Stimulated activated CD4-positive, alpha-beta T cell treated with anti-CD3 and anti-CD28 coated beads, Interleukin-12 subunit alpha, Interleukin-12 subunit beta, amount 100 ng/mL, for 24 hours (primary cell): ENCODE measurements at places on chromosomes 12 and 14.

- no peak for DNase-seq
Measured at GRCh38 chr12:60666895-60667294, 1071.1 kb downstream of the SLC16A7 start.

DNA sequence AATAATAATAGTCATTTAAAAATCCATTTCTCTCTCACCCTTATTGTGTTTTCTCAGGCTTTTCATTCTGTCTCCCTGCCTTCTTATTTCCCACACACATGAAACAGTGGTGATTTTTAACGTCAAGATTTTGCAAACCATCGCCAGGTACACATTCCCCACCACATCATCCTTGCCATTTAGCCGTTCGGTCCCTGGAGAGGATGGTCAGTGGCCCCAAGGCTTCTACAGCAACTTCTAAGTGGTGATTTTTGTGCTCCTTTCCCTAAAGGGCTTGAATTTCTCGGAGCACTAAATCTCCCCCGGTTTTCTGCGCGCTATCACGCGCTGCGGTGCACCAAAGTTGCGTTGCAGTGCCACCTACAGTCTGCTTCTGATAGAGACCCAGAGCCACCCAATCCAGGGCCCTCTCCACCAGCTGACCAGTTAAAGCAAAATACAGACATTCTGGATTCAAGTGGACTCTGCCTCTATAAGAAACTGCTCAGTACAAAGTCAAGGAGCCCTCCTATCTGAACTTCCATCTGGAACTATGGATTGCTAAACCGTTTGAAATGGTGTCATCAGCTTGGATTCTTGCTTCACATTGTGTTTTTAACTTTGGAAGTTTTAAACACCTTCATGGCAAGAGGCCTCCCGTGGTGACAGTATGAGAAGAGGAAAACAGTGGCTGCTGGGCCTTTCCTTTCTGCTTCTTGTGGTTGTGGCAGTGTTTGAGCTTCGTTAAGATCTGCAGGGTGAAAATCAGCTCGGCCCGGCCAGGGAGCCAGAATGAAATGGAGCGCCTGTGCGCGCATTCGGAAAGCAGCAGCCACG is 234.0 kb downstream of the SPTSSA start:
- peak; percentile 52 for DNase-seq

- no peak for DNase-seq
Measured at GRCh38 chr14:94009767-94010166, 12.7 kb downstream of the CCDC197 start.

DNA sequence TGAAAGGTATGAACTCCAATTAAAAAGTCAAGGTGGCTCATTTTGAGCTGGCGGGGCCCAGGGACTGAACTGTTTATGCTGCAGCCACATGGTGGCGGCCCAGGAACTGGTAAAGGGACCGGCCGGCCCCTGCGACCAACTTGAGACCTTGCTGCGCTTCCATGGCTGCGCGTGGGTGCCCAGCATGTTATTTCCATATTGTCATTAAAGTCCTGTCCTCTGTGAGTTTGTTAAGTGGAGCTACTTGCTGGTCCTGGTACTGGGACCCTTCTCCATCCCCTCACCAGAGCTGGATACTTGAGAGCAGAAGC is 62.3 kb downstream of the BEGAIN start:
- no peak for DNase-seq

- no peak for DNase-seq
Measured at GRCh38 chr14:89303456-89304435, 113.3 kb downstream of the FOXN3 start.

GRCh38 chr14:64095620-64096019 is 198.6 kb downstream of the ESR2 start:
- no peak for DNase-seq

DNA sequence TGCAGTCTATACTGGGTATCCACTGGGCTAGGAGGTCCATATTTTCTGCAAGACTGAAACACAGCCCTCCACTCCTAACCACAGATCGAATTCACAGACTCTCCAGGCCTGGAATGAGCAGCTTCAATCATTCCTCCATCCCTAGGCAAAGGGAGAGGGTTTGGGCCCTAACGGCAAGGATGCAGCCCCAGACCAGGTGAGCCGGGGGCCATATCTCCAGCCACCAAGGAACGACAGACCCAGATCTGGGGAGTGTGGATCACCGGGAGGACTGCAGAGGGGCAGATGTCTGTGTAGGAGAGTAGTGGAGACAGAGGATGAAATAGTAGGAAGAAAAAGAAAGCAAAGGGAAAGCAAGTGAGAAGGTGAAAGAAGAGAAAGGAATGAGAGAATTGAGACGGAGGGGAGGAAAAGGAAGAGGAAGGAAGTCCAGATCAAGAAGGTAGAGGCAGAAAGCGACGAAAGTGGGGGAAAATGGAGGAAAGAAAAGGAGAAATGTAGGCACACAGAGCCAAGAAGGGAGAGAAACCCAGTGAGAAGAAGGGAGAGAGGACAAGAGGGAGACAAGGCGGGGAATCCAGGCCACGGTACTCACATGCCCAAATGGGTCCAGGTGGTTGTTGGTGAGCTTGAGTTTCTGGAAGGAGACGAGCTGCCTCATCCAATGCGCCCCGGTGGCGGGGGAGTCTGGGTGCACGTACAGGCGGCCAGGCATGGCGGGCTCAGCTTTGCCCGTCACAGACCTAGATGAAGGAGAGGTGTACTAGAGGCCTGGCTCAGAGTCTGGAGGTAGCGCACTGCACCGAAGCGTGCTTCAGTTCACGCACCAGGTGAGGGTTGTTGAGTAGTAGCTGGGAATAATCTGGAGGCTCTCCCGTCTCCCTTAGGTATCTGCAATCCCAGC is 7.7 kb downstream of the TBX5 start:
- no peak for DNase-seq

DNA sequence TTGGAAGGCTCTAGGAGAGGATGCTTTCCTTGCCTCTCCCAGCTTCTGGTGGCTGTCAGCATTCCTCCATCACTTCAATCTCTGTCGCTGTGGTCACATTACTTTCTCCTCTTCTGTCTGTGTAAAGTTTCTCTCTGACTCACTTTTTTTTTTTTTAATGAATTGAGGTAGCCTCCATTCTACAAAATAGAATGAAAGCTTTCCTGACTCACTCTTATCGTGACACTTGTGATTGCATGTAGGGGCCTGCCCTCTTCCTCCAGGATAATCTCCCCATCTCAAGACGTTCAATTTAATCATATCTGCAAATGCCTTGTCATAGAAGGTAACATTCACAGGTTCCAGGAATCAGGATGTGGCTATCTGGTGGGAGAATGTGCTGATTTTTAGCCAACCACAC is 153.5 kb upstream of the HMGA2 start:
- no peak for DNase-seq

DNA sequence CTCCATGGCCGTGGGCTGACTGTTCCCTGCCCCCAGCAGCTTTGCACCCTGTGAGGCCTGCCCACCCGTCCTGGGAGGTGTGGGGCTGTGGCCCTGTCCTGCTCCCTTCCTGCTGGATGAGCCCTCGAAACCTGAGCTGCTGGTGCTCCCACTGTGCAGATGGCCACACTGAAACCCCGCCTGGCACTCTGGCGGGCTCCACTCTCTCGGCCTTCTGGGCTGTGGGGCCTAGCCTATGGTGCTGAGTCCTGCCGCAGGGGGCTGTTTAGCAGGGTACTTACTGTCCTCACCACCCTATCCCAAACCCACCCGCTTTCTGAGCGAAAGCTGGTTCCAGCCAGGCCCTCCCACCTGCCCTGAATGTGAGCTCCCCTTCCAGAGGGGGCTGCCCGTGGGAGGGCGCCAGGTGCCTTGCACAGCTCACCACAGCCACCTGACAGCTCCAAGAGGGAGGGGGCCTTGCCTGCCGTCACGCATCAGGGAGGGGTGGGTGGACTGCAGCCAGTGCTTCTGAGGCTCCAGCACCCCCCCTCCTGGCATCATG is 7.3 kb downstream of the SLC25A47 start:
- DNase-seq = no peak

DNA sequence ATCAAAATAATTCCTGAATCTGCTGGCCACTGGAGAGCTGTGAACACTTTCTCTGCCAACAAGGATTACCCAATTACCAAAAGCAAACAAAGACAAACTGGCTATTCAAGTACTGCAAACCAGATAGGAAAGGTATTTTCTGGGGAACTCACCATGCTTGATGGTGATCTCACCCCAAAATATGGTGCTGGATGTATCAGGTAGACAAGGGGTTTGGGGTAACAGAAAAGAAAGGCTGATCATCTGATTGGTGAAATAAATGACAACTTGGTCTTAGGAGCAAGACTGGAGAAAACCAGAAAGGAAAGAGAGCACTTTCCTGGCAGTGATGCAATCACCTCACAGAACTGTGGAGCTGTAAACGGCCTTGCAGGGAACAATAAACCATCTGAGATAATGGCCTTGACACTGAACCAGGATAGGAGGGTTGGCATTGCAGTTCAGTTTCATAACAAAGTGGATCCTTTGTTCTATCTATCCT is 31.0 kb upstream of the NPFF start:
- no peak for DNase-seq

DNA sequence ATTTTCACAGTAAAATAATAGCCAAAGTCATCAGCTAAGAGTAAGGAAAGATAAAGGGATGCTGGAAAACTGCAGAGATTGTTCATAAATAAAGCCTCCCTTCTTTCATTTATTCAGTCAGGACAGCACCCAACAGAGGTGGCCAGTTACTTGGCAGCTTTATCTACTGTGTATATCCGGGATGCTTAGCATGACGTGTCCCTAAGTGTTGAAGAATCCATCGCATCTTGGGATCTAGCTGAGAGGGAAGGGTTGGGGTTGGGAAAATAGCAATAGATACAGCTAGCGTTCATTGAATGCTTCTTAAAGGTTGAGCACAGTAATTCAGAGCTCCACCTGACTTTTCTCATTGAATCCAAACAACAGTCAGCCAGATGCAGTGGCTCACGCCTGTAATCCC is 5.6 kb upstream of the ERBB3 start:
- DNase-seq = no peak

- DNase-seq = no peak
Measured at GRCh38 chr14:24809135-24809534, 175.1 kb upstream of the GZMB start.

- DNase-seq = no peak
Measured at GRCh38 chr12:92436856-92437255, 265.9 kb upstream of the PLEKHG7 start.

DNA sequence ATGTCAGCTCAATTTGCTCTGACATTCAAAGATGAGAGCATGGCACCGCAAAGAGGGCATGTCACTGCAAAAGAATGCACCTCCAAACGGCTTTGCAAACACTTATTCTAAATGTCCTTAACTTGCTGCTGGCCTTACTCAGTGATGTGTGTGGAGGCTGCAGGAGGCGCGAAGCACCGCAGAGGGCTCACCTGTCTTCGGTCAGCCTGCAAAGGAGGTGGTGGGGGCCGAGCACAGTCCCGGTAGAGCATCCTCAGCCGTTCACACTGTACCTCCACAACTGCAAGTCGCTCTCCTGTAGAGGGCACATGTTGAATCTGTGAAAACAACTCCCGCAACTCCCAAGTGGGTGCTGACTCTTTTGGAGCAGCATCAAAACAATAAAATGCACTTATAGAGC is 93.8 kb downstream of the TRAFD1 start:
- no peak for DNase-seq

GRCh38 chr12:88057994-88058718 is 29.0 kb upstream of the C12orf50 start:
- DNase-seq = no peak

- DNase-seq = no peak
Measured at GRCh38 chr12:21828136-21828775, 53.8 kb upstream of the KCNJ8 start.

DNA sequence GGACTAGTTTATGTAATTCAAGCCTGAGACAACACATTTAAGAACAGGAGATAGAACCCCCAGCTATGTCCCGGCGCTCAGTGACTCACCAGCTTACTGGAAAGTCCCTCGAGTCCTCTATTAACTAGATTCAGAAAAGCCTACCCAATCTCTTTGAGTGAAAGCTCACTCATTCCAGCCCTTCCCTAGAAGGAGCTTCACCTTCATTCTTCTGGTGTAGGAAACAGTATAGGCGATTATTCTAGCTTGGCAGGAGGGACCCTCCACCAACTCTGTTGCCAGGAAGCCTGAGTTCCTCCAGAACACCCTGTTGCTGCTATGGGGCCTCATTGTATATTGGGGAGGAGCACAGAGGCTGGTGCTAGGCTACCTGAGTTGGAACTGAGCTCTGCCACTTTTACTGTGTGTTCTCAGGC is 57.2 kb upstream of the AEBP2 start:
- DNase-seq = peak; percentile 8

GRCh38 chr12:115756804-115757203 is 520.7 kb downstream of the MED13L start:
- DNase-seq = no peak

DNA sequence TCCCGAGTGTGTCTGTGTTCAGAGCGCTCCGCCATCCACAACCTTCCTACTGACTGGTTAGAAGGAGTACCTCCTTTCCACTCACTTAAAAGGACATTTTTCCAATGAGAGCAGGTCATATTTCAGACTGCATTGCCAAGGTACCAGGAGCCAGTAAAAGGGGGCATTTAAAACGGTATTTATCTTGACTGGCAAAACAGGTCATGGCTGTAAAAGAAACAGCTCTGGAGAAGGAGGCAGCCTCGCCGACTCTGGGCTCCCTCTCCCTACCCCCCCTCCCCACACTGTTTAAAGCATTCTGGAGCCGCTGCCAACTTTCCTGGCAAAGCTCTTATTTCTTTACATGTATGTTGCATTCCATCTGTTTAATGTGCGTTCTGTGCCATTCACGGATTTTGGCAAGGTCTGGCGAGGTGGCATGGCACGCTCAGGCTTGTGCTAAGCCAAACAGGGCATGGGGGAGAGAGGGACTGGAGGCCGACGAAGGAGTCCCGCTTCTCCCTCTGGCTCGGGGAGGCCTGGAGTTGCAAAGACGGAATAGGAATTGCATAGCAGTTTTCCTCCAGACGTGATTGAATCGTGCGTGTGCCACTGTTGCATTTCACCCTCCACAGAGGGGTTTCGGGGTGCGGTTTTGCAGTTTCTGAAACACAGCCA is 41.2 kb upstream of the MED13L start:
- DNase-seq = no peak

DNA sequence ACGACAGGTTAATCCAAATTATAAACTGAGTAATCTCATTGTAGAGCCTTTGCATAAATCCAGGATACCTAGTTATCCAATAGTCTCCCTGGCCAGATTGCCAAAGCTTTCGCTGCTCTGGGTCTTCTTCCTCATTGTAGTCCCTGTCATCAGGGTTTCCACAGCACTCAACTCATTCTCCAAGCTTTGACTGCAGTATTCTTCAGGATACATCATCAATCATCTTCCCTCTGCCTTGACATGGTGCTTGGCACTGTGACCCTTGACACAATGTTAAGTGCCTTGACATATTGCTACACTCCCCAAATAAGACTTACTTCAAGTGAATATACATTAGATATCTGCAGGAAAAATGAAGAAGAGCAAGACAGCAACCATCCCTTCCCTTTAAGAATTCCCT is 60.1 kb upstream of the RESF1 start:
- no peak for DNase-seq

DNA sequence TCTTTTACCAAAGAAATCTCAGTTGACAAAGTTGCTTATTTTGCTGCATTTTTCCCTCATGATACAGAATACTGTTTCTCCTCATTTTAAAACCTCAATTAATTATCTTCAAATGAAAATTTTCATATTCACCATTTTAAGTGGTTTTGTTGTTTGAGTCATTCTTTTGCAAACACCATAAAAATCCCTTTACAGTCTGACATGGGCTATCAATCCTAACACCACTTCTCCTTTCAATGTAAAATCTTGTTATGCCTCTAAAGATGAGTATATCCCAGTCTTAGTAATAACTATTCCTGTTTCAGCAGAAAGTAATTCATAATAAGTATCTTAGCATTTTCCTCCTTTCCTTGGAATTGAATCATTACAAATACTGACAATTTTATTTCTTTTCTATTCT is 192.2 kb downstream of the SYT1 start:
- DNase-seq = no peak
